ENCODE measurements at places on chromosomes 4 and X. TPM values are rescaled to one million over a fixed set of nuclear protein-coding genes. Genes with fewer than 3 reads are reported as not detected.

Gene CWH43
- not detected for total RNA-seq

Gene RAB9B
- total RNA-seq: 1.9 TPM

Gene DRD5
- total RNA-seq: not detected

Gene NLGN3
- 1.5 TPM for total RNA-seq

Gene SPANXB1
- not detected for total RNA-seq

Gene SLC25A4
- 4.3 TPM for total RNA-seq

Gene NAP1L5
- total RNA-seq: 11.3 TPM

Gene XK
- total RNA-seq: not detected

Gene ERCC6L
- 9.9 TPM for total RNA-seq

Gene FHDC1
- total RNA-seq: 0.09 TPM

Gene SYTL5
- total RNA-seq: 0.08 TPM

Gene SSX2B
- total RNA-seq: not detected

Gene RNF128
- total RNA-seq: 12.6 TPM

Gene ALAS2
- not detected for total RNA-seq

Gene SPANXN3
- total RNA-seq: not detected

Gene GPR119
- not detected for total RNA-seq

Gene KCNIP4
- total RNA-seq: 1.7 TPM

Gene CCDC160
- total RNA-seq: not detected

Gene PHKA1
- 3.5 TPM for total RNA-seq

Gene FATE1
- not detected for total RNA-seq

Gene ZNF732
- 0.57 TPM for total RNA-seq

Gene SHOX
- not detected for total RNA-seq

Gene EPHA5
- 50.2 TPM for total RNA-seq

Gene NEUROG2
- total RNA-seq: not detected

Gene CACNA1F
- not detected for total RNA-seq

Gene GPC3
- 16.4 TPM for total RNA-seq

Gene SMIM10L2A
- total RNA-seq: 0.33 TPM

Gene KLB
- not detected for total RNA-seq

Gene NXF2B
- not detected for total RNA-seq

Gene PDCL2
- total RNA-seq: not detected

Gene FRMD7
- not detected for total RNA-seq

Gene CLGN
- 4.1 TPM for total RNA-seq

Gene GAGE2A
- not detected for total RNA-seq

Gene RTL9
- total RNA-seq: 1.5 TPM

Gene RTL3
- total RNA-seq: not detected

Gene AREG
- total RNA-seq: 0.54 TPM

Measured in fibroblast of the aortic adventitia (primary cell).